ENCODE measurements at places on chromosomes 2 and 18.

GRCh38 chr2:164625378-164625971 lies 4.2 kb upstream of the GRB14 start:
- peak; percentile 11 for DNase-seq

DNA sequence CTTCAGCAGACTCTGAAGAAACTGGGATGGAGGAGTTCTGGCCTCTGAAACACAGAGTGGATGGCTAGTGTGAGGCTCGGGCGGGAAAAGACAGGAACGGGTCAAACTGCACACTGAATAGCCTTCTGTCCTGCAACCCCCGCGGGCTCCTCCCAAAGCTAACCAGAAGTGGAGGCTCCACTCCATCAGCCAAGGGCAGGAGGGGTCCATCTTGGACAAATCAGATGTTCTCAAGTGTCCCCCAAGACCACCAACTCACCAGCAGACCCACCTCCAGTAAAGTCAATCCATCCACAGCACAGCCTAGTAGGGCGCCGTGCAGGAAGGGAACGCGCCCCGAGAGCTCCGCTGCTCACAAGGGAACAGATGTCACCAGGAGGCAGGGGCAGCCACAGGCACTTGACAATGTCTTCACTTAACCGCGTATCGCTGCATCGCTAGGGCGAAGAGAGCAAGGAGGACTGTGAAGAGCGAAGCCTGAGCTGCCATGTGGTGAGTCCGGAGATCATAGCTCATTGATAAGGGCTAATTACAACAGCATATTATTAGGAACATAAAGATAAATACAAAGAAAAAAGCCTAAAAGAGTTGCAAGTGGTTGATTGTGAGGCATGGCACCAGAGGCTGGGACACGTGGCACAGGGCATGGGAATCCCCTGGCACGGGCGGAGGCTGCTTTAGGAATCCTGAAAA lies 494.6 kb upstream of the MYT1L start:
- no peak for DNase-seq

- no peak for DNase-seq
Measured at GRCh38 chr2:101930847-101931246, 60.9 kb upstream of the IL1R2 start.

DNA sequence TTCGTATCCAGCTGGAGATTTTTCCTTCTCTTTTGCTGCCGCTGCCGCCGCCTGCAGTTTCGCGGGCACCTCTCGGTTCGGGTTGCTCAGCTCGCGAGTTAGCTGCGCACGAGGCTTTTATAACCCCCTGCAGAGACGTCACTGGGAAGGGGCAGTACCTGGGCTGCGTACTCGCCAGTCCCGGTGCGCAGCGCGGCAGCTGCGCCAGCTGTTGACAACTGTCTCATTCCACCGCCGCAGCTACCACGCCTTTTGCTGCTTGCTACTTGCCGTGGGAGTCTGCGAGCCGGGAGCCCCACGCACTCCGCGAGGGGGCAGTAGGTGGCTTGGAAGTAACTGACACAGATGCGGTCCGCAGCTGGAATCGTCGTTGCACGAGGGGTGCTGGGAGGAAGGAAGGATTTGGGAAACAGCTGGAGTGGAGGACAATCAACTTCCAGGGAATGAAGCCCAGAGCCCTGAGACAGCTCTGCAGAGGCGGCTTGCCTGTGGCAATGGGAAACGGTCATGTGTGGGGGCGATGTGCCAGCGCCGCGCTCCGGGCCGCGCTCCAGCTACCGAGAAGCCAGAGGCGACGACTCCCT lies at the start of gene TACR1:
Gene TACR1 (minus strand): TSS at position 93 of the 584 bp plus-strand sequence. CDS start 586 bp downstream, outside the sequence.
- DNase-seq = no peak

- DNase-seq = no peak
Measured at GRCh38 chr2:6785493-6785892, 80.2 kb downstream of the CMPK2 start.

GRCh38 chr18:41466436-41467160 lies 488.4 kb upstream of the PIK3C3 start:
- DNase-seq = no peak

- no peak for DNase-seq
Measured at GRCh38 chr2:38692636-38693318, 26.9 kb downstream of the GALM start.

GRCh38 chr2:75517547-75518230 lies 43.0 kb downstream of the EVA1A start:
- DNase-seq = no peak

- no peak for DNase-seq
Measured at GRCh38 chr2:42286268-42286946, 74.6 kb downstream of the COX7A2L start.

- peak; percentile 53 for DNase-seq
Measured at GRCh38 chr2:20539133-20539719, 92.4 kb downstream of the RHOB start.

- no peak for DNase-seq
Measured at GRCh38 chr2:74688881-74689280, 34.8 kb downstream of the SEMA4F start.

DNA sequence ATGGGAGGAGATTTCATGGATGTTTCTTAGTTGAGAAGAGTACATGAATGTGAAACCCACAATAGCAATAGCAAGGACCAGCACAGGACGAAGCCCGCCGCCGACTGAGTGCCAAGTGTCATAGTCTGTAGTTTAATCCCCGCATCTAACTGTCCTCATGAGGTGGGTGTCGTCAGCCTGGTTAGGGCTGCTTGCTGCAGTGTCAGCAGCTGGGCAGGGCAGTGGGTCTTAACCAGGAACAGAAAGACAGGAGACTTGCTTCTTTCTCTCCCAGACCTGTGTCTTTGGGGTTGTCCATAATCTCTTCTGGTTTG lies 146.6 kb downstream of the VAPA start:
- no peak for DNase-seq

DNA sequence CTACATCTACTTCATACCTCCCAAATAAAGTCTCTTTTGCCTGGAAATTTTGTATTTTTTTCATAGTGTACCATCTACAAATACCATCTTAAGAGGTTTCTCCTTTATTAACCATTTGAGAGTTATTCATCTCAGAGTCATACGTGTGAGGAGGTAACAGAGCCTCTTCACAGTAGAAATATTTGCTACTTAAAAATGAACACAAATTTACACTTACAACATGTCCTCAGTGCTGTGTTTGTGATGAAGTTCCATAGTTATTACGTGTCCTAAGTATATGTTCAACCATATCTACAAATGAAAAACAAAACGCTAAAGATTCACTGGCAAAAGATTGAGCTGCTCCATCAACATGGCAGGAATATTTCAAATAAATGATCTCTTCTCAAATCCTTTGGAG lies 48.5 kb upstream of the HNRNPA3 start:
- DNase-seq = no peak

- no peak for DNase-seq
Measured at GRCh38 chr2:188414869-188415753, 123.4 kb downstream of the GULP1 start.

- peak; percentile 48 for DNase-seq
Measured at GRCh38 chr2:191501561-191502168, 176.3 kb upstream of the NABP1 start.

- DNase-seq = no peak
Measured at GRCh38 chr2:37569986-37570679, 101.3 kb downstream of the CDC42EP3 start.

GRCh38 chr2:111642586-111643327 lies 241.2 kb downstream of the ANAPC1 start:
- peak; percentile 95 for DNase-seq

- peak; percentile 67 for DNase-seq
Measured at GRCh38 chr18:43277164-43277600, at the start of gene SYT4. Gene SYT4, minus strand, starts transcription at chr18:43277490. Its CDS starts 209 bp downstream, at chr18:43277281.

DNA sequence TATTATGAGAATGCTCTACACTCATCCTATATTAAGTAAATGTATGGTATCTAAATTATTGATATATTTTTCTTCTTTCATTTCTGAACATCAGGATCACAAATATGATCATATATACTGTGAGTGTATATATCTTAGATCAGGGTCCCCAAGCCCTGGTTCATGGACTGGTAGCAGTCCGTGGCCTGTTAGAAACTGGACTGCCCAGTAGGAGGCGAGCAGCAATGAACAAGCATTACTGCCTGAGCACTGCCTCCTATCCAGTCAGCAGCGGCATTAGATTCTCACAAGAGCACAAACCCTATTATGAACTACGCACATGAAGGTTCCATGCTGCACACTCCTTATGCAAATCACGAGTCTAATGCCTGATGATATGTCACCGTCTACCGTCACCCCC lies 1247.1 kb upstream of the NXPH2 start:
- no peak for DNase-seq

DNA sequence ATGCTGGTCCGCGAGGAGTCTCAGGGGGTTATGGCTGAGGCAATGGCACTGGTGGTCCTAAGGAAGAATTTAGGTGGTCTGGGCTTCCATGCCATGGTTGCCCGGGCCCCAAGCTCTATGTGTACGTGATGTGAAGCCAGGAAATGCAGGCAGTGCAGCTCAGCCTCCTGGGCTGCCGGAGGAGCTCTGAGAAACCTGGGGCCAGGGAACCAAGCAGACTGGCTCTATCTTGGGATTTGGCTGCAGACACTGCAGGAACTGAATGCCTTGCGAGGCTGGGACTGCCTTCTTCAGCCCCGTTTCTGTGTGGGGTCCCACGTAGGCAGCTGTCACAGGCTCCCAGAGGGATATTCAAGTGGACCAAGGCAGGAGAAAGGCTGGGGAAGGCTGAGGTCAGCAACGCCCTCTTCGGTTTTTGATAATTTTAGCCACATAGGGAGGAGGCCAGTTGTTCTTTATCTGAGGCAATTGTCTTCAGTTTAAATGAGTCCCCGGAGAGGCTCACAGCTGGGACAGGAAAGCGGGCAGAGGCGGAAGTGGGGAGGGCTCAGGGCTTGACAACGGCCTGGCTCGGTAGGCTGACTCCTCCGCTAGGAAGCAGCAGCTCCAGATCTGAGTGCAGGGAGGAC lies 77.7 kb downstream of the RHOB start:
- DNase-seq = peak; percentile 85

GRCh38 chr2:202941771-202942170 lies 29.7 kb downstream of the CARF start:
- no peak for DNase-seq

DNA sequence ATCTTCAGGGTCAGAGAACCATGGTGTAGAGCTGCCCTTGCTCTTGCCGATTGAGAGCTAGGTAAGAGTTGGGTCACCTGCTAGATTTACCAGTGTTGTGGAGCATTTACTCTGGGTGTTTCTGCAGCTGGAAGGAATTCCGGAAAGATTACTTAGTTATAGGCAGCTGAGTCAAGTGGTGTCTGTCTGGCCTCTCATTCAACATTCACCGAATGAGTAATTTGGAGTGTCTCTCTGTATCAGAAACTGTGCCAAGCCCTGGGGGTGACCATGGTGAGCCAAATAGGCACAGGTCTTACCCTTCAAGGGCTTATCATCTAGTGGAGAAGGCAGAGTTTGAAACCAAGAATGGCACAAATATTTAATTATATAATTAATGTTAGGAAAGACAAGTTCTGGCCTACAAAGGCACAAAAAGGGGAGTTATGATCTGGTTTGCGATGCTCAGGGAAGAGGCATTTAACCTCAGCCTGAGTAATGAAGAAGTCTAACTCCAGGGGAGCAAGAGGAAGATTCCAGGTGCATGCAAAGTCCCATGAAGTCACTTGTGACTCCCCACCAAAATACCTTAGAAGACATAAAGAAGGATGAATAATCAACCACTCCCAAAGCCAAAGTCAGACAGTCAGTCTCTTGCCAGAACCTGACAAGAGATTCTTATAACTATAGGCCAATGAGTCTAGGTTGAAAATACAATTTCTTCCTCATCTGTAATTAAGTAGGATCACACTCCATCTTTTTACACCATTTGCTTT lies 12.5 kb downstream of the SETBP1 start:
- DNase-seq = no peak

DNA sequence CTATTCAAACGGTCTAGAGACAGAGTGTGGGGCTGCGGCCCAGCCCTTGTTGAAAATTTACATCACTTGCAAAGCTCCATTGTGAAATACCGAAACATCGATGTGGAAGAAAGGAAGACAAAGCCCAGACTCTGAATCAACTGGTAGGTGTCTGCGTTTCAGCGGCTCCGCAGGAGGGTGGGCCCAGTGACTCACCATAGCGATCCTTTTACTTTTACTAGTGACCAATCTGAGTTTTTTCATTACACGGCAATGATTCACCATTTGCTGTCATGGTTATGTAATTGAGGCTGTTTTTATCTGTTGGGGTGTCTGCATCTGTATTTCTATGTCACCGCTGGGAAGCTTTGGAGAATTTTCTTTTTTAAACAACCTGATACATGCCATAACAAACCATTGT lies 66.6 kb upstream of the ODC1 start:
- DNase-seq = no peak

- DNase-seq = no peak
Measured at GRCh38 chr2:132268977-132269523, 107.3 kb upstream of the ANKRD30BL start.

DNA sequence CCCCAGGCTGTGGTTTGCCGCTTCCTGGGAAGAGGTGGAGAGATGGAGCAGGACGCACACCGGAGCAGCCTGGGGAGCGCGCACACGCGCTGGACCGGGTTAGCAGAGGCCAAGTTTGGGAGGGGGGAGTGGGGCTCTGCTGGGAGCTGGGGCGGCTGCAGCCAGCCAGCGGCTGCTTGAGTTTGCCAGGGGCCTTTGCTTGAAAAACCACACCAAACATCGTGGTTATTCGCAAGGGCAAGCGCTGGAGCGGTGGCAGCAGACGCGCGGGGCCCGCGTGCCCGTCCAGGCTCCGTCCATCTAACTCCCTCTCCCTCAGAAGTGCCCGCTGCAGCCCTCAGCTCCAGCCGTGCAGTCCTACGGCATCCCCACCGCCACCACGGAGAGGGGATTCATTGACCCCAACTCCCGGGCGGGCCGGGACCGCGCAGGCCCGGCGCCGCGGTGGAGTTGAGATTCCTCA lies 4.6 kb downstream of the PTGR3 start:
- DNase-seq = no peak

DNA sequence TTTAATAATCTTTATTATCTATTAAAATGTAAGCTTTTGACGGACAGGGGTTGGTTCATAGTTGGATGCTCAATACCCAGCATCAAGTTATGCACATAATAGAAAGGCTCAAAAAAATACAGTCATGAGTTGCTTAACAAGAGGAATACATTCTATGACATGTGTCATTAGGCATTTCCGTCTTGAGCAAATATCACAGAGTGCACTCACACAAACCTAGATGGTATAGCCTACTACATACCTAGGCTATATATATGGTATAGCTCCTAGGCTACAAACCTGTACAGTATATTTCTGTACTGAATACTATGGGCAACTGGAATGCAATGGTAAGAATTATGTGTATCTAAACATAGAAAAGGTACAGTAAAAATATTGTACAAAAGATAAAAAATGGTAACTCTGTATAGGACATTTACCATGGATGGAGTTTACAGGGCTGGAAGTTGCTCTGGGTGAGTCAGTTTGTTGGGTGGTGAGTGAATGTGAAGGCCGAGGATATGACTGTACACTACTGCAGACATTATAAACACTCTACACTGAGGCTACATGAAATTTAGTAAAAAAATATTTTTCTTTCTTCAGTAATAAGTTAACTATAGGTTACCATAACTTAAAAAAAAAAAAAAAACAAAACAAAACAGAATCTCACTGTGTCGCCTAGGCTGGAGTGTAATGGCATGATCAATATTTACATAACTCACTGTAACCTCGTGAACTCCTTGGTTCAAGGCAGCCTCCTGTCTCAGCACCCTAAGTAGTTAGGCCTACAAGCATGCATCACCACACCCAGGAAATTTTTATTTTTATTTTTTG lies 201.2 kb downstream of the NBAS start:
- no peak for DNase-seq

Measured in OCI-M1 (cell line).